ENCODE measurements at places on chromosomes 7 and 10. TPM values are rescaled to one million over a fixed set of nuclear protein-coding genes. Genes with fewer than 3 reads are reported as not detected.
A peak's percentile ranks its signal among the peaks of the same experiment; 100 is the strongest.

GRCh38 chr10:60234551-60234950 is 155.1 kb downstream of the ANK3 start:
- H3K27me3 ChIP-seq: no peaks in the 10 kb centered on the region
- H3K36me3 ChIP-seq: no peaks in the 10 kb centered on the region
- no peak overlapping the region for H3K4me3 ChIP-seq
- no peak for DNase-seq
- no peak overlapping the region for H3K27ac ChIP-seq

GRCh38 chr10:11625019-11625735 is 13.7 kb upstream of the USP6NL start:
- no peaks in the 10 kb centered on the region for H3K36me3 ChIP-seq
- H3K4me3 ChIP-seq: no peak overlapping the region
- no peak for DNase-seq
- no peak overlapping the region for H3K27ac ChIP-seq

GRCh38 chr10:96441987-96442643 is 71.6 kb downstream of the TLL2 start:
- H3K27me3 ChIP-seq: no peaks in the 10 kb centered on the region
- H3K27ac ChIP-seq: no peak overlapping the region
- peaks cover 7% of the 10 kb centered on the region for H3K4me1 ChIP-seq
- DNase-seq: no peak
- no peaks in the 10 kb centered on the region for H3K36me3 ChIP-seq
- no peak overlapping the region for H3K4me3 ChIP-seq

DNA sequence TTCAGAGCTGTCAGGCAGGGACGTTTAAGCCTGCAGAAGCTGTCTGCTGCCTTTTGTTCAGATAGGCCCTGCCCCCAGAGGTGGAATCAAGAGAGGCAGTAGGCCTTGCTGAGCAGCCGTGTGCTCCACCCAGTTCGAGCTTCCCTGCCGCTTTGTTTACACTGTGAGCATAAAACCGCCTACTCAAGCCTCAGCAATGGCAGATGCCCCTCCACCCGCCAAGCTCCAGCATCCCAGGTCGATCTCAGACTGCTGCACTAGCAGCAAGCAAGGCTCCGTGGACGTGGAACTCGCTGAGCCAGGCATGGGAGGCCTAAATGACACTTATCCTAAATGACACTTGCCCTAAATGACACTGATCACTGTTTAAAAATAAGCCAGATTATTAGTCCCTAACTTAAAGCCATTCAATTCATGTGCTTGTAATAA is 6.8 kb upstream of the ASB15 start:
- no peaks in the 10 kb centered on the region for H3K36me3 ChIP-seq
- no peak overlapping the region for H3K4me3 ChIP-seq
- peak; percentile 74 for DNase-seq
- H3K27ac ChIP-seq: no peak overlapping the region

DNA sequence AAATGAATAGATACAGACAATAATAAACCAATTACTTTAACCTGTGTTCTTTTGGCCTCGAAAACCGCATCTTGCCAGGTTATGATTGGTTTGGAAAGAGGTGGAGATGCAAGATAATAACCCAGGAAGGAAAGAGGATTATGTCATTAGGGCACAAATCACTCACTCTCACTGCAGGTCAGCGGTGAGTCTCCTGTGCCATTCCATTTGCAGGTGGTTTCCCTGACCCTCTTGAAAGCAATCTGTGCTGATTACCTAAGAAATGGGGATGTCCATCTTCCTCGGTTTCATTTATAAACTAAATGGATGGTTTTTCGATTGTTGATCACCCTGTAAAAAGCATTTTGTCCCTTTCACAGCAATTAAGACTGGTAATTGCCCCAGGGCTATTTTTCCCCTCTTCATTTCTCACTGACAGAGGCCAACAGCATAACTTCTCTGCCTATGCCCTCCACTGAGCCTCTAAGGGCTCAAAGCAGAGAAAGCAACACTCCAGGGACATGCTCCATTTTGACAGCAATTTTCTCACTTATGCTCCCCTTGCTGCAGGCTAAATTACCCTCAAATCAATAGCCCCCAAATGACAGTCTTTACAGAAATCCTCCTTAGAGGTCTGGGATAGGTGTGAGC is 257.5 kb downstream of the IPMK start:
- DNase-seq: no peak
- no peaks in the 10 kb centered on the region for H3K4me1 ChIP-seq
- no peak overlapping the region for H3K4me3 ChIP-seq

- H3K36me3 ChIP-seq: no peaks in the 10 kb centered on the region
- H3K4me1 ChIP-seq: peaks cover 2% of the 10 kb centered on the region
- H3K4me3 ChIP-seq: no peak overlapping the region
- peaks cover 33% of the 10 kb centered on the region for H3K27me3 ChIP-seq
- DNase-seq: peak; percentile 58
Measured at GRCh38 chr7:128347647-128348097, 4.0 kb upstream of the RBM28 start.

- DNase-seq: no peak
- H3K27me3 ChIP-seq: no peaks in the 10 kb centered on the region
- no peak overlapping the region for H3K27ac ChIP-seq
- no peaks in the 10 kb centered on the region for H3K4me1 ChIP-seq
- no peak overlapping the region for H3K4me3 ChIP-seq
Measured at GRCh38 chr7:3008386-3008785, 35.3 kb downstream of the CARD11 start.

- H3K27ac ChIP-seq: no peak overlapping the region
- no peaks in the 10 kb centered on the region for H3K36me3 ChIP-seq
- no peak overlapping the region for H3K4me3 ChIP-seq
- DNase-seq: no peak
- H3K27me3 ChIP-seq: no peaks in the 10 kb centered on the region
Measured at GRCh38 chr7:136635751-136636150, 232.7 kb upstream of the CHRM2 start.

- no peaks in the 10 kb centered on the region for H3K4me1 ChIP-seq
- no peaks in the 10 kb centered on the region for H3K36me3 ChIP-seq
- H3K27ac ChIP-seq: no peak overlapping the region
Measured at GRCh38 chr10:59027975-59028655, 148.3 kb upstream of the PHYHIPL start.

DNA sequence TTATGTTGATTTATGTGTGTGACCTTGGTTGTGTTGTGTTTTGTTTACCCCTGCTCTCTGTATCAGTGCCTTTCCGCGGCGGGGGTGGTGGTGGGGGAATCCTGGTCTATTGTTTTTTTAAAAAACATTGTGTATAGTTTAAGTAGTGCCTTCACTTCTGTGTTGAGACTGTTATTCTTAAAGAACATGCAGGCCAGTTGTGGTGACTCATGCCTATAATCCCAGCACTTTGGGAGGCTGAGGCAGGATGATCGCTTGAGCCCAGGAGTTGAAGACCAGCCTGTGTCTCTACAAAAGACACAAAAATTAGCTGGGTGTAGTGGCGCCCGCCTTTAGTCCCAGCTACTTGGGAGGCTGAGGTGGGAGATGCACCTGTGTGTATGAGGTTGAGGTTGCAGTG is 429.0 kb upstream of the LRGUK start:
- no peaks in the 10 kb centered on the region for H3K4me1 ChIP-seq
- no peak for DNase-seq
- no peaks in the 10 kb centered on the region for H3K27me3 ChIP-seq
- H3K36me3 ChIP-seq: no peaks in the 10 kb centered on the region
- H3K27ac ChIP-seq: no peak overlapping the region

DNA sequence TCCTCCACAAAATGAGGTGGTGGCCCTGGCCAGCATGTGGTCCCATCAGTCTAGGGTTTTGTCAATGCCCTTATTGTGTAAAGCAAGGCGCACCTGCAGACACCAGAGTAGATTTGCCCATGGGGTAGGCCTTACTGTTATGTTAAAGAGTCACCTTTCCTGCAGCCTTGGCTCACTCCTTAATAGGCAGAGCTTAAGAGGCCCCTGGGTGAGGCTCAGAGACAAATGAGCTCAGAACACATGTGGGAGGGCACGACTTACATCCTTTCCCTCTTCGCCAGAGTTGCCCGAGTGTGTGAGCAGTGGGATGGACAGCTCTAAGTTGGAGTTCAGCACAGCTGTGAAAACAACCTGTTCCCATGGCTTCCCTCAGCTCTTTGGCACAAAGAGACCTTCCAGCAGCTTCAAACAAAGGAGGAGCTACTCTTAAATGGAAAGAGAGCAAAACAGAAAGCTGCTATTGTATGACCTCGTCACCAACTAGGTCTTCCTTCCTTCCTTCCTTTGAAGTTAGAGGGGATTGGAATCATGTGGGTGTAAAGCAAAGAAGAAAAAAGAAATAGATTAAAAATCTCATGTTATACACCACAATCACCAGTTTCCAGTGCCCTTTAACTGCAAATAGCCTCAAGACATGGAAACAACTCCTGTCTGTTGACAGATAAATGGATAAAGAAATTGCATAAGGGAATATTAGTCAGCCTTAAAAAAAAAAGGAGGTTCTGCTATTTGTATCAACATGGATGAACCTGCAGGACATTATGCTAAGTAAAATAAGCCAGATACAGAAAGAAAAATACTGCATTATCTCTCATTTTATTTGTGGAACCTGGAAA is 11.9 kb upstream of the XPNPEP1 start:
- H3K36me3 ChIP-seq: no peaks in the 10 kb centered on the region
- H3K27ac ChIP-seq: no peak overlapping the region
- no peak overlapping the region for H3K4me3 ChIP-seq
- no peak for DNase-seq

GRCh38 chr7:34523226-34523918 is 134.6 kb upstream of the NPSR1 start:
- no peak overlapping the region for H3K4me3 ChIP-seq
- no peak for DNase-seq
- no peaks in the 10 kb centered on the region for H3K36me3 ChIP-seq
- no peak overlapping the region for H3K27ac ChIP-seq

DNA sequence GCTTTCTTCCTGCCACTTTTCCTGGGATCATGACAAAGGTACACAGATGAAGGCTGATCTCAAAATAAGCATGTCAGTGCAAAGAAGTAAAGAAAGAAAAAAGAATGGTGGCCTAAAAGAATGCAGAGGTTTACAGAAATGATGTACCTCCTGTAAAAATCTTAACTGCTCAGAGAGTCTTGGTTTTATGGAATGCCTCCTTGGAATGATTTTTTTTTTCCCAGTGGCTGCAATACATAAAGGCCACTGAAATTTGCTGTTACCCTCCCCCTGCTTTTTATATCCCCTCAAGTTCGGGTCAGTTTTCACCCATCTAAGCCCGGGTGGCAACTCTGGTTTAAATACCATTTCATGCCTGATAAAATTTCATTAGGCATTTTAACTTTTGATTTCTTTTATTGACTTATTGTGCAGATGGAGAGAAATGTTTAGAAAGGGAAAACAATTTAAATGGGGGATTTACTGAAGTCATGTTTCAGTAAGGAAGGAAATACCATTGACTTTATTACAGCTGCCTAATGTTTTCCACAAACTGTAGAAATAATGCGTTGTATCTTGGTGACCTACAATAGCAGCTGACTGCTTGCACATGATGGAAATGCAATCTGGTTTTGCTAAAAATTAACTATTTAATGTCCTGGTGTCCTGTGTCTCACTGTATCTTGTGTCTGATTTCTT is 102.5 kb downstream of the SAMD9 start:
- peak overlapping the region; percentile 80 for H3K27ac ChIP-seq
- DNase-seq: peak; percentile 31
- no peaks in the 10 kb centered on the region for H3K27me3 ChIP-seq
- H3K36me3 ChIP-seq: no peaks in the 10 kb centered on the region
- H3K4me1 ChIP-seq: peaks cover 42% of the 10 kb centered on the region

DNA sequence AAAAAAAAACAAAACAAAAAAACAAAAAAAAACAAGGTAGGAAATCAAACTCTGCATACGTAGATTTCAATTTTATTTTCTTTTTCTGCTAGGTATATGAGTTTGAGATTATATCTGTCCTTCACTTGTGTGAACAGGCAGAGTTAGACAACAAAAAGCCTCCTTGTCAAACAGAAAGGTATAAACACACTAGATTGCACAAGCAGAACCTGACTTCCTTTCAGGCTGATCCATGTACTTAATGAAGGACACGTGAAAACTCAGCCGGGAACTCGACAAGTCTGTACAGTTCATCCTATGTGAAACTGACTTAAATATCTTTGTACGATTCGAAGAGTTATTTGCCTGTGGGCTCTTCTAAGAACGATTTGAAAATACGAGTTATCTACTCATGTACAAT is 254.1 kb downstream of the ARL4A start:
- peaks cover 11% of the 10 kb centered on the region for H3K4me1 ChIP-seq
- peak overlapping the region; percentile 47 for H3K27ac ChIP-seq
- no peaks in the 10 kb centered on the region for H3K27me3 ChIP-seq
- H3K36me3 ChIP-seq: no peaks in the 10 kb centered on the region
- DNase-seq: peak; percentile 30
- H3K4me3 ChIP-seq: no peak overlapping the region

DNA sequence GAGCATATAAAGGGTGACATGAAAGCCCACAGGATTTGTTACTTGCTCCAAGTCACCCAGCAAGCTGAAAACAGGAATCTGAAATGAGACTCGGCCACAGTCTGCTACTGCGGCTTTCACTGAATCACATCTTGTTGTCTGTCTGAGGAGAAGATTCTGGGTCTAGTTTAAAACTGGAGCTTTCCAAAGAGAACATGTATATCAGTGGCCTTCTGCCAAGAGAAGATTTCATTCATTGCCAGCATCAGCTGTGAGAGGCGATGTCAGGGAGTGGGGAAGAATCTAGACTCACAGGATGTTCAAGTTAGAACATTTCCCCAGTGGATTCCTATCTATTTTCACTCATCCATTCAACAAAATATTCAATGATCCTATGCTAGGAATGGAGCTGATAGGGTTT is 122.8 kb downstream of the GALNT17 start:
- no peaks in the 10 kb centered on the region for H3K36me3 ChIP-seq
- no peak for DNase-seq
- H3K4me1 ChIP-seq: no peaks in the 10 kb centered on the region
- H3K27ac ChIP-seq: no peak overlapping the region
- H3K4me3 ChIP-seq: no peak overlapping the region

- no peak overlapping the region for H3K4me3 ChIP-seq
- no peaks in the 10 kb centered on the region for H3K27me3 ChIP-seq
- H3K27ac ChIP-seq: no peak overlapping the region
- no peak for DNase-seq
- H3K4me1 ChIP-seq: peaks cover 10% of the 10 kb centered on the region
Measured at GRCh38 chr10:133165556-133166503, 5.8 kb downstream of the KNDC1 start.

- H3K36me3 ChIP-seq: no peaks in the 10 kb centered on the region
- peaks cover 8% of the 10 kb centered on the region for H3K4me1 ChIP-seq
- no peak within 1 kb of the TSS for H3K27ac ChIP-seq
Measured at GRCh38 chr7:73667344-73668102, at the start of gene VPS37D. TSS of gene VPS37D (plus strand) at chr7:73667831. CDS start at chr7:73667959, 128 bp downstream.

WEE2 gene
- 3.6 TPM for total RNA-seq

GPR26 gene
- total RNA-seq: not detected

NPC1L1 gene
- 20.6 TPM for total RNA-seq

LIPF gene
- total RNA-seq: 1.1 TPM

SEMA3D gene
- 44.9 TPM for total RNA-seq

RNF32 gene
- 1.4 TPM for total RNA-seq

MEST gene
- total RNA-seq: 540 TPM

PIP gene
- total RNA-seq: not detected

H2AZ2 gene
- total RNA-seq: 176 TPM

All from hepatocyte (in vitro differentiated cells).